ENCODE measurements at places on chromosomes 1 and 21.

DNA sequence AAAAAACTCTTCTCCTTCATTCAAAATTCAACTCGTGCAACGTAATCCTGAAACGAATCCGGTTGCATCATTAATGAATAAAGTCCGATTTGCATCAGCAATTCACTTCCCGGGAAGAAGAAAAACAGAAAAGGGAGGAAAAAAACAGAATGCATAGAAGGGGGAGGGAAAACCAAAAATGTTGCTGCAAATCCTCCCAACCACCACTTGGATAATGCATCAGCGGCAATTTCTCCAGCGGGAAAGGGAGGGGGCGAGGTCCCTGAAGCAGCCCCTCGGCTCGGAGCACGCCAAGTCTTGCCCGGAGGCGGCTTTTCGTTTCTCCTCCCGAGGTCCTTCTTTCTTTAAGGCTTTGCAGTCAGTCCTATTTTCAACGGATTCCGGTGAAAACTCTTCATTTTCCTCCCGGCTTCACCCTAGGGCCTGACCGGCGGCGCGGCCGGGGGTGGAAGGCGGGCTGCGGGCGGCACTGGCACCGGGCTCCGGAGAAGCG, 723 bp downstream of the CDC42BPA start:
- peak; percentile 64 for DNase-seq

DNA sequence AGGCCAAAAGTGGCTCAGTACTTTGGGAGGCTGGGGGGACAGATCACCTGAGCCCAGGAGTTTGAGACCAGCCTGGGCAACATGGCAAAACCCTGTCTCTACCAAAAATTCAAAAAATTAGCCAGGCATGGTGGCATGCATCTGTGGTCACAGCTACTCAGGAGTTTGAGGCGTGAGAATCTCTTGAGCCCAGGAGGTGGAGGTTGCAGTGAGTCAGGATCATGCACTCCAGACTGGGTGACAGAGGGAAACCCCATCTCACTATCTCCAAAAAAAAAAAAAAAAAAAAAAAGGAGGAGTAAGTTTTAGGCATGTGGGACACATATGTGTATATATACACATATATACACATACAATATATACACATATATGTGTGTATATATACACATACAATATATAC, 165.3 kb upstream of the DPYD start:
- no peak for DNase-seq

DNA sequence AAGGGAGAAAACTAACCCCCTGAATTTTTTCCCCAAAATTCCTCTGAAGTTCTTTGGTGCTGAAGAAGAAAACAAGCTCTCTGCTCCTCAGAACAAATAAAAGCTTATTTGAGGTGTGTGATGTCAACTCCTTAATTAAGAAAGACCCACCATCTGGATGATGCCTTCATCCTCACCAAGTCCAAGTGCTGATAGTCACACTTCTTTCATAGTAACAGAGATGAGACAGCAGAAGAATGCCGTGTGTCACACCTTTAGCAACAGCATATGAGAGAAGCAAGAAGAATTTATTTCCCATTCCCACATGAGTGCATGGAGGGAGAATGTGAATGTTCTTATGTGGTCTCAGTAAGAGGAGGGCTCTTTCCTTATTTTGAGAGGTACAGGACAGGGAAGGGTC, 91.2 kb downstream of the TGFB2 start:
- no peak for DNase-seq

- no peak for DNase-seq
These were observed at the start of gene SLC35F3 for GRCh38 chr1:233904633-233905415. Gene SLC35F3 (plus strand): TSS chr1:233904676.

- DNase-seq, result no peak
These were observed 31.9 kb upstream of the DEGS1 start for GRCh38 chr1:224151117-224151516.

DNA sequence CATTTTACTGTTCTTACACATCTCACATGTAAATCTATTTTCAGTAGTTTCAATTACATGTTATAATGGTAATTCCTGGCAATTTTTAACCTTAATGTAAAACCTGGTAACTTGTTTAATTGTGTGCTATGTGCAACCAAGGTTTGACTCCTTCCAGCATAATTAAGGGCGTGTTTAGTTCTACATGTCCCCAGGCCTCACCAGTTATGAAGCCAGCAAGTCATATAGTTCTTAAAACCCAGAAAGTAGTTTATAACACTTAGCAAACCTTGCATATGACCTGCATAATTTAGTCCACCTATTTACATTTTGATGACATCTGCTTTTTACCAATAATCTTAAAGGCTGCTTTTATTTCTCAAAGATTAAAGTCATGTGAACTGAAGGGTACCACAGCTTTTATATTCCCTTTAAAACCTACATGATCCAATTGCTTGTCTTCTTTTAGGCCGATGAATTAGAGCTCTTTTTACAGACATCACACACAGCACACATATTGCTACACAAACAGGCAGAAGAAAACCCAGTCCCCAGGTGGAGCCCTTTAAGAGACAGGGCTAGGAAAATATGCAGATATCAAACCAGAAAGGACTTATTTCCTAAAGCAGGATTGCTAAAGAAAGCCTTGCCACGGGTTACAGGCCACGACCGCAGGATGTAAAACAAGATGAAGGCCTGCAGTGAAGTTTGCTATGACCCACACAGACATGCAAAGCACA, 23.2 kb upstream of the SYCP1 start:
- no peak for DNase-seq

- DNase-seq, result no peak
These were observed 386.6 kb downstream of the KIF26B start for GRCh38 chr1:245541369-245541768.

- DNase-seq, result no peak
These were observed 114.1 kb downstream of the C1orf94 start for GRCh38 chr1:34290831-34291230.

DNA sequence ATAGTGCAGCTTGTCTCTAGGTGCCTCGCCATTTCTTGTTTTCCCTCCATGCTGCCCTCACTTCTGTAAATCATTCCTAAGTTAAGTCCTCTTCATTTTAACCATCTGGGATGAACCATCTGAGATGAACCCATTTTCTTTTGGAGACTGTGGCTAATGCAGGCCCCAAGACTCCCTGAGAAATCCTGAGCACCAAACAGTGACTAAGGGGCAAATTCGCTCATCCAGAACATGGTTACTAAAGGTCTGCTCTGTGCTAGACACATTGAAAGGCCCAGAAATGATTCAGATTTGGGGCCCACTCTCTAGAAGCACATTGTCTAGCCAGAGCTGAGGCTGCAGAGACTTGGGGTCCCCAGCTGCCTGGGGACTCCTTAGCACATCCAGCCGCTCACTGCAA, 151.9 kb upstream of the CTTNBP2NL start:
- no peak for DNase-seq

- DNase-seq, result no peak
These were observed 61.4 kb downstream of the GORAB start for GRCh38 chr1:170593173-170594011.

GRCh38 chr1:155729031-155729898, 40.4 kb downstream of the DAP3 start:
- peak; percentile 46 for DNase-seq

DNA sequence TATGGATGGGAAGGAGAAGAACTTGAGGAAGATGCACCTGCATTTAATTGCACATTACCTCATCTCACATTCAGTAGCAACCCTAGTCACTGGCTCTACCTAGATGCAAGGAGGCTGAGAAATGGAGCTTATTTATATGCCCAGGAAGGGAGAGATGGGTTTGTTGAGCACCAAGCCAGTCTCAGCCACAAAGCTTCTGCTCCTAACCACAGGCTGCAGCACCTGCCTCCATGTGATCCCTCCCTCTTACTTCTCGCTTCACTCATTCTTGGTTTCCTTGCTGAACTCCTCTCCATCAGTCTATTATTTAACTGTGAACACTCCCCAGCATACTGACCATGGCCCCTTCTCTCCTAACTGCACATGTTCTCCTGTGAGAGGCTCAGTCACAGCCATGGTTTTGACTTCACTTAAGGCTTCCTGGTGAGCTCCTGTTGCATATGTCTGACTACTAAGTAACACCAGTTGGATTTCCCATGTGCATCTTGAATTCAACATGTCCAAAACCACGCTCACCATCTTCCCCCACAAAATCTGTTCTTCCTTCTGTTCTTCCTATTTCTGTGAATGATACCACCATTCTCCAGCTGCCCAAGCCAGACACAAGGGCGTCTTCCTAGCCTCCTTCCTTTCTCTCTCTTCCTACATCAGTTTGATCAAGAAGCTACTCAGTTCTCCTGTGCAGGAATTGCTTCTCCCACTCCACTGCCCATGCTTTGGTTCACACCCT, 139.8 kb downstream of the AK5 start:
- DNase-seq, result no peak

DNA sequence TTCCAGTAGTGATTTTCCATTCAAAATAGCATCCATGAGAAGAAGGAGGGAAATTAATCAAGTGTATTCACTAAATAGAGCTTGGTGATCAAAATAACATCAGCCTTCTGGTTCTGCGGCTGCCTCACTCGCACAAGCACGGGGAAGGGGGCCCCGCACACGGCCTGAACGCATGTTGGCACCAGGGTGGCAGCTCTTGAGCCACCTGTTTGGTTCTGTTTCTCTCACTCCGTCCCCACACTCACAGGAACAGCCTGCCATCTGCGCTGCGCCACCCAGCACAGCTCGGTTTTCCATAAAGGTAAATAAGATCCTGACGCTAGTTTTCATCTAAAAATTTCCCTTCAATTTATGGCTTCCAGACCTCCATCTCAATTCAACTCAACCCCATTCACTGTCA, 49.4 kb downstream of the TIAM1 start:
- DNase-seq, result no peak

GRCh38 chr21:41612674-41613532, 104.9 kb upstream of the TMPRSS2 start:
- peak; percentile 97 for DNase-seq

DNA sequence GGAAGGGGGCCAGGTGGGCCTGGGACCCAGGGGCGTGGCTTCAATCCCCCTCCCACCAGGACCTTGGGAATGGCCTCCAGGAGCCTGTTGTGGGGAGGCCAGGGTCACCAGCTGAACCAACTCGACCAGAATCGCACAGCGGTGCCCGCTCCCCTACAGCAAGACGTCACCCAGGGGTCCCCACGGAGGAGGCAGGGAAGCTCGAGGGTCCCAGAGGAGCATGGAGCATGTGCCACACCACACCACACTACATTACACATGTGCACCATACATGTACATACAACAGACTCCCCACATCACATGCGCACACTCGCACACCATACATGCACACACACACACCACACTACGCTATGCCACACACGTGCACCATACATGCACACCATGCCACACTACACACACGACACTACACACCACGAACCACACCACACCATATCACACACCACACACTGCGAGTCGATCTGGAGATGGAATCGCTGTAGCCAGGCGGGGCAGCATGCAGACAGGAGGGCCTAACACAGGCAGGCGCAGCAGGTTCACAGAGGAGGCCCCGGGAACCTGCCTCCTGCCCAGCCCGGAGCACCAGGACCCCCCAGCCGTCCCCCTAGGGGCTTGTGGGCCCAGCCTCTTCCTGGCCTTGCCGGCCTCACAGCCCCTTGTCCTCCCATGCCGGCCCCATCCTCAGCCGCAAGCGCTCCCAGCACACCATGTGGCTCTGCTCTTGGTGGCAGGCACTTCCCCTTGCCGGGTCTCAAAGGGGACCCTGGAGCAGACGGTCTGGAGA, 596 bp downstream of the ITGB2 start:
- DNase-seq, result no peak

- no peak for DNase-seq
These were observed 69.4 kb upstream of the VAV3 start for GRCh38 chr1:108034396-108034795.
